ENCODE measurements at places on chromosomes 13 and 19.

GRCh38 chr13:97240788-97241734, 18.9 kb downstream of the MBNL2 start:
- no peak for DNase-seq

DNA sequence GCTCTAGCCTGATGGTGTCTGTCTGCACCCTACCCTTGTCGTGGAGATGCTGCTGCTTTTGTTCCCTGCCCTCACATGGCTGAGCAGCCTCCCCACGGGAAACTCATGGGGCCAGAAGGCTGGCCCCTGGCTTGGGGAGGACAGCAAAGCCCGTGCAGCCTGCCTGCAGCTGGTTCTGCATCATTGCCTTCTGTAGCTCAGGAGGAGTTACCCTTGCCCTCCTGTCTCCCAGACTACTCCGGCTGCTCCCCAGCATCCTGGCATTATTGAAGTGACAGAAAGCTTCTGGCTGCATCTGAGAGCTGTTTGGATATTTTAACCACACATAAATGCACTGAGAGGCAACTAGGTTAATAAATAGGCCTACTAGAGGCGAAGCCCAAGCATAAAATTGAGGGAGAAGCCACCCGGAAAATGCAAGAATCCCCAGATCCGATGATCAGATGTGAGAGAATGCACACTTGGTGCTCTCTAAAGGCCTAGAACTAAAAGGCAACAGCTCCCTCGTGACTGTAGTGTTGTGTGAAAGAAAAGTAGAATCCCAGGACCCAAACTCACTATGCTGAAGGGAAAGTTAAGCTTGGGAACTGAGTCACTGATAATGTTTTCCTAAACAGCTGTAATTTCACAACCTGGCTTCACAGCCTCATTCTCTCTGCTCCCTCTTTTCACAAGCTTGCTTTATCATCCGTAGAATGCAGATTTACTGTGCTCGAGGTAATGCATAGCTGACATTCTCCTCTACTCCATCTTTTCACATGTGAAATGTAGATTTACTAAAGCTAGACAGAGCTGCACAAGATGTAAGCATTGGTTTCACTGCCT, 110.8 kb downstream of the TNFRSF19 start:
- DNase-seq = no peak

- DNase-seq = no peak
These were observed 297.8 kb downstream of the ZNF536 start for GRCh38 chr19:30670011-30670329.

DNA sequence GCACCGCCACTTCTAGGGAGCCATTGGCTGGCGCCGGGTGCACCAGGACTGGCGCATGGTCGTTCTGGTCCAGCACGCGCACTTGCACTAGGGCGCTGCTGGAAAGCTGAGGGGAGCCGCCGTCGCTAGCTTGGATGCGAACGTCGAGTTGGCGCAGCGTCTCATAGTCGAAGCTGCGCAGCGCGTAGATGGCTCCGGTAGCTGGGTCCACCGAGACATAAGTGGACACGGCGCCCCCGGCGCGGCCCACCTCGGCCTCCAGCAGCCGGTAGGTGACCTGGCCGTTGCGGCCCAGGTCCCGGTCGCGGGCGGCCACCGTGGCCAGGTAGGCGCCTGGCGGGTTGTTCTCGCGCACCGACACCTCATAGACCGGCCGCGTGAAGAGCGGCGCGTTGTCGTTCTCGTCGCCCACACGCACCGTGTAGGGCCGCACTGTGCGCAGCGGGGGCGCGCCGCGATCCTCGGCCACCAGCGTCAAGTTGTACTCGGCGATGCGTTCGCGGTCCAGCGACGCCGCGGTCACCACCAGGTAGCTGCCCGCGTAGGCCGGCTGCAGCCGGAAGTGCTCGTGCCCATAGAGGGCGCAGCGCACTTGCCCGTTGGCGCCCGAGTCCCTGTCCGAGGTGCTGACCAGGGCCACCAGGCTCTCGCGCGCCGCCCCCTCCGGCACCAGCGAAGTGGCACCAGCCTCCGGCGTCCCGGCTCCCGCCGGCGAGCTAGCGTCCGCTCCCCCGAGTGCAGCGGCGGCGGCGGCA, 1.7 kb downstream of the PCDH8 start:
- no peak for DNase-seq

DNA sequence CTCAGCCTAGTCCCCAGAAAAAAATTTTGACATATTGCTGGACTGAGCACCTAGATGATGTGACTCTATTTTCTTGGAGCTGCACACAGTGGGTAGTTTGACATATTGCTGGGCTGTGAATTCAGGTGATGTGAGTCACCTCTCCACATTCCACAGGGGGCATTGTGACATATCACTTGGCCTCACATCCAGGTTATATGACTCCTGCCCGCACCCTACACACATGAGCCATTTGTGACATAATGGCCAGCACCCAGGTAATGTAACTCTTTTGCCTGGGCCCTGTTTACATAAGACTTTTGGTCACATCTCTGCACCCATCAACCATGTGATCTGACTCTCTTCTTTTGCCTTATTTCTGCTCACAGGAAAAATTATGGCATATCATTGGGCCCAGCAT, 55.1 kb upstream of the ZNF43 start:
- no peak for DNase-seq

DNA sequence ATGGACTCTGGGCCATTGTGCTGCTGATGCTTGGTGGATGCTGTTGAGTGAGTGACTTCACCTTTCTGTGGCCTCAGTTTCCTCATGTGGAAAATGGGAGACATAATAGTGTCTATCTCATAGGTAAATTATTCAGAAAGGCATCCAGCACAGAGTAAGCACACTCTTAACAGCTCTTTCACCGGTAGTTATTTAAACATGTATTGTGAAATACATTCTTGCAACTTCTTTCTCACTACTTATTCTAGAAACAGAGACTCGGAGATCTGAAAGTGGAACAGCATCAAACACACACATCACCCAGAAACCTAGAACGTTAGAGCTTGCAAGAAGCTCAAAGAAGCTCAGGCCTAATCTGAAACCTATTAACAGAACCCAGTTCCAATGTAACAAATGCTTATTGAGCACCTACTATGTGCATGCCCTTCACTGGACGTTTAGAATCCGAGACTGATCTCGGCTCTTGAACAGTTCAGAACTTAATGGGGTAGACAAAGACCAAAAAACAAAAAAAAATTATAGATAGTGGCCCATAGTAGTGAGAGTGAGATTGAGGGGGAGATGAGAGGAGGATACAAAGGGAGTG, 4.1 kb downstream of the ZSWIM9 start:
- DNase-seq = no peak

DNA sequence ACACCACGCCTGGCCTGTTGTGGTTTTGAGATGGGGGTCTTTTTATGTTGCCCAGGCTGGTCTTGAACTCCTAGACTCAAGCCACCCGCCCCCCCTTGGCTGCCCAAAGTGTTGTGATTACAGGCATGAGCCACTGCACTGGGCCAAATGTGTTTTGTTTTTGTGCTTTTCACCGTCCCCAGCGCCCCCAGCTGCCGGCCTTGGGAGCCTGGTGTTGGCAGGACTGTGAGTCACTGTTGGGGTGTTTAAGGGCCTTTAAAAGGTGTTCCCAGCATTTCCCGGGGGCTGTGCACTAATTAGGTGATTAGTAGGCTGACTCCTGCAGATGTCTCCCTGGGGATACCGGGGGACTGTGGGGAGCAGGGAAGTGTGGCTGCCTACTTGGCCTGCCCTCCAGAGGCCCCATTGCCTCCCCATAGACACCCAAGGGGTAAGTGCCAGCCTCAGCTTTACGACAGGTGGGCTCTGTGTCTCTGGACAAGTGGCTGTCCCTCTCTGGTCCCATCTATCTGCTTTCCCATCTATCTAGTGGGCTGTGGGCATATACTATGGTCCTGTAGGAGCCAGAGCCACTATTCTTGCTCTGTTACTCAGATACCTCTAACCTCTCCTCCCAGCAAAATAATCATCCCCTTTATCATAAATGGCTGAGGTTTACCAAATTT, 11.8 kb upstream of the TLE5 start:
- DNase-seq = no peak

- no peak for DNase-seq
These were observed 16.9 kb downstream of the MAST3 start for GRCh38 chr19:18114483-18114882.

- DNase-seq = no peak
These were observed 507 bp upstream of the LCP1 start for GRCh38 chr13:46182491-46182877.

DNA sequence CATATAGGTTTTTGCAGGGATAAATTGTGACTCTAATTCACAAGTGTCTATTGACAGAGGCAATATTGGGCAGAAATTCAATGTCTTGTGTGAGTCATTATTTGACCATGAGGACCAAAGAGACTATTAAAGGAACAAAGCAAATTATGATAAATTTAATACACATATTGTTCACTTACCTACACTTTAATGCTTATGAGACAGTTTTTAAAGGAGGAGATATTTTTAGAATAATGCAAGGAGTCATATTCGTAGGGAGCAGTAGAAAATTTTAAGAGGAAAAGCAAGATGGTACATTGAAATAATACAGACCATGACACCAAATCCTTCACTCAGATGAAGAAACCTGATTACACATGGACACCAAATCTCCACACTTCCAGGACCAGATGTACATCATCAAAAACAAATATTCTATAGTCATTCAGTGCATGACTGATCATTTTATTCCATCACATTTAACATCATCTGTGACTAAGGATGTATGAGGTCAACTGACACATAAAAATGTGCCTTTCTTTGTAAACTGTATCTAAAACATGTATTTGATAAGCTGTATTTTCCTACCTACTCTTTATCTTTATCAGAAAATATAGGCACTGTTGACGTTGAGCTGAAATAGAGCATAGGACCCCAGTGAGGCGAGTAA, 4.2 kb upstream of the OR7A17 start:
- DNase-seq = no peak

GRCh38 chr19:55674841-55675660, at the start of gene EPN1:
TSS of gene EPN1 (plus strand) at chr19:55675226. CDS start at chr19:55678628, 3,402 bp downstream.
- DNase-seq = peak; percentile 97

DNA sequence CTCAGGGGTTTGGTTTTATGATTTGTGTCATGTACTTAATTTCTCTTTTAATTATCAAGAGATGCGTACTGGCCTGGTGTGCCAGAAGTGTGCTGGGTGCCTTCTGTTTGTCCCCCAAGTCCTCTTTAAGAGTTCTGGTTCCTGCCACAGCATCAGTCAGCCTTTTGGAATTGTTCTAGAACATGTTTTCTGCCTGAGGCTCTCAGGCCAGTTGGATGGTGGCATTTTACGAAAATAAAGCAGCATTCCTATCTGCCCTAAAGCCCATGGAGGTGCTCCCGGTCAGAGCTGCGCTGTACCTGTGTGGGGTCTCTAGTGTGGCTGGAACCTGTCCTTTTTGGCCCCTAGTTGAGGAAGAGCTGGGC, 54.1 kb downstream of the TSSK6 start:
- no peak for DNase-seq

GRCh38 chr13:113328851-113329250, 31.8 kb downstream of the LAMP1 start:
- DNase-seq = no peak

All from T-helper 9 cell (primary cell).